Left cardiac atrium (tissue), 4 donors: ENCODE measurements at places on chromosomes 2 and 18. TPM values are rescaled to one million over a fixed set of nuclear protein-coding genes. Genes with fewer than 3 reads are reported as not detected.
A peak's percentile ranks its signal among the peaks of the same experiment; 100 is the strongest.

DNA sequence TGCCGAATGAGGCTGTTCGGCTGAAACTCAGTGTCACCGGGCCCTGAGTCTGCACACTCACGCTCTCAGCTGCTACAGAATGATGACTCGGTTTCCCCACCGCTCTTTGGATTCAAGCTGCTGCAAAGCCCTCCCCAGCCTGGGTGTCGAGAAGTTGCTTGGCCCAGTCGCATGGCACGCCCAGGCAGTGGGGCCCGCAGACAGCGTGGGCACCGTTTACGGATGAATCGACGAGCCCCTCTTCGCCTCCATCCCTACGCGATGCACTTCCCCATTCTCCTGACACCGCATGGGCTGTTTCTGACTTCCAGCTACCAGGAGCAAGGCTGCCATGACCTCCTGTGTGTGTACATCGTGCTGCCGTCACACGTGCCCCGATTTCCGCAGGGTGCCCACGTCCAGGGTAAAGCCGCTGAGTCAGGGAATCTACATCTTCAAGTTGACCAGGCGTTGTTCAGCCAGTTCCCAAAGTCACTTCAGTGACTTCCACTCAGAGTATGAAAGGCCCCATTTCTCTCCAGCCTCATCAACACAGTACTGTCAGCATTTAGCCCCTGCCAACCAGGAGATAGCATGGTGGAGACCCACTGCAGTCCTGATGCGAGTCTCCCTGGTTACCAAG is 60.3 kb upstream of the GPC1 start:
- no peak for DNase-seq

GYPC gene
- 77.1 TPM for total RNA-seq

GRCh38 chr2:237315170-237315828 is 98.7 kb downstream of the COL6A3 start:
- DNase-seq = peak; percentile 88

- DNase-seq = no peak
Measured at GRCh38 chr2:240333985-240334384, 101.5 kb upstream of the GPC1 start.

DNA sequence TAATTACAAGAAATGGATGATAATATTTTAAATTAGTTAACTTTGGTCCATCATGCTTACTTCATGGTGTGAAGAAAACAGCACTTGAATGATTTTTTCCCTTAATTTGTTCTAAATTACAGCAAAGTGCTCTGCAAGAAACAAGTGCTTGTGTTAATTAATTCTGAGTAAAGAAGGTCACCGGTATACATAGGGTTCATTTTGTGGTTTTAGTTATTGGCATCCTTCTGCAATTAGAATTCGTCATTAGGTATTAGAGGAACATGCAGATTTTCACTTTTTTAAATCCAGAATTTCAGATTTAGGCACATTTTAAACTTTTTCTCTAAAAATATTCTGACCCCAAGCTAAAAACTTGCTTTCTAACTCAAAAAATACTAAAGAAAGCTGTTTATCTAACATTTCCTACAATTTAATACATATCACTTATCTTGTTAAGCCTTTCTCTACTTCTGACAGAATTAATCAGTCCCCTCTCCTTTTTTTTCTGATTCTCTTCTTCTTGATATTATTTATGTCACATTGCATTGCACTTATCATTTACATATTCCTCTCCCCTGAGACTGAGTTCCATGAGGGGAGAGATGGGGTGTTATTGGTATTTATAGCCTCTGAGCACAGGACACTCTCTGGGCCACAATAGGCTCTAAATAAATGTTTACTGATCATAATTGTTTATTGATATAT is 129.2 kb downstream of the PLA2R1 start:
- DNase-seq = no peak

DCDC2C gene
- total RNA-seq = not detected

DNA sequence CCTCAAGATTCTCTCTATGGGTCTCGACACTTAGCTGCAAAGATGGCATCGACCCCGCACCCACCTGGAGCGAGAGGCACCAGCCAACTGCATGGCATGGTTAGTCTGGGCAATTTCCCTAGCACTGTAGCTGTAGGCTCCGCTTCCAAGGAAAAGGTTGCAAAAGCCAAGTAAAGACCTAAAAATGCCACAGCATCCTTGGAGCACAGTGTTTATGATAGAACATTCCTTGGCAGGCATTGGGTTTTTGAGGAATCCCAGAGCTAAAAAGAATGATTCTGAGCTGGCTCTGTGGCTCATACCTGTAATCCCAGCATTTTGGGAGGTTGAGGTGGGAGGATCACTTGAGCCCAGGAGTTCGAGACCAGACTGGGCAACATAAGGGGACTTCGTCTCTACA is 22.9 kb downstream of the QPCT start:
- no peak for DNase-seq

RIOK3 gene
- 49.1 TPM for total RNA-seq

DNA sequence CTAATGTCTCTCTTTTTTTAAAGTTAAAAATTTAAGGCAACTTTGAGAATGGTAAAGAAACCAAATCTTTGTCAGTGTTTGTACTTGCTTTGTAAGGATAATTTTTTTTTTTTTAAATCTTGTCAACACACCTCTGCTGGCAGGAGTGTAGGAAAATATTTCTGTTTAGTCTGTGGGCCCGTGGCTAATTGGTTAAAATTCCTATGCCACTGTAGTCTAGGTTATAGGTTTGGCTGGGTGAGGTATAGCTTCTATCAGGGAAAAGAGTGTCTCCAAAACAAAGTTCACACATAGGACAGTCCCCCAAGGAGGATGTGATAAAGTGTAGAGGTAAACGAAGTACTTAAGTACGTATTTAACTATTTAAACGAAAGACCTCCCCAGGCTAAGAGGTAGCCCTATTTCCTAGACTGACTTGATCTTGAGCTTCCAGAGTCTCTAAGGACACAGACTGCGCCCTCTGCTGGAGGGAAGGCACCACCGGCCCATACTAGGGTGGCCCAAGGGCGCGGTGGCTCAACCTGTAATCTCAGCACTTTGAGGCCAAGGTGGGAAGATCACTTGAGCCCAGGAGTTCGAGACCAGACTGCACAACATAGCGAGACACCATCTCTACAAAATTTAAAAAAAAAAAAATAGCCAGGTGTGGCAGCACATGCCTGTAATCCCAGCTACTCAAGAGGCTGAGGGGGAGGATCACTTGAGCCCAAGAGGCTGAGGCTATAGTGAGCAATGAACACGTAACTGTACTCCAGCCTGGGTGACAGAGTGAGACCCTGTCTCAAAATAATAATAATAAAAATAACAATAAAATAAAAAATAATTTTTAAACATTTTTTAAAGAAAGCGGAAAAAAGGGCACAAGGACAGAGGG is 8.9 kb downstream of the TEX44 start:
- DNase-seq = peak; percentile 88

DOK6 gene
- total RNA-seq = 11.2 TPM

GPR75 gene
- 1.3 TPM for total RNA-seq

MRO gene
- 5.1 TPM for total RNA-seq

GRCh38 chr2:109435901-109436598 is 177.7 kb downstream of the SEPTIN10 start:
- DNase-seq = peak; percentile 79

DNA sequence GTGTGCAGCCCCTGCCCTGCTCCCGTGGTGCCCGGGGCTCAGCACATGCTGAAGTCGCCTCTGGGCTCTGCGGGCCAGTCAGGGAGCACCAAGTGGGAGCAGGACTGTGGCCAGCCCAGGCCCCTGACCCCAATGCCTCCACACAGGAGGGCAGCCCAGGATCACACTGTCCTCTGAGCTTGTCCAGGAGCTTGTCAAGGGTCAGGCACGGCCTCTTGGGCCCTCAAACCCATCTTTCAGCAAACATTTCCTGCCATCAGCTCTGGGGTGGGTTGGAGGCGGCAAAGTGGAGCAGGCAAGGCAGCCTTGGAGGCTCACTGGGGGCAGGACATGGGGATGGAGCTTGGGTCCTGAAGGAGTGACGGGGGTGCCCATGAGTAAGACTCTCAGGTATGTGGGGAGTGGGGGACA is 10.3 kb downstream of the SNED1 start:
- DNase-seq = no peak

DNA sequence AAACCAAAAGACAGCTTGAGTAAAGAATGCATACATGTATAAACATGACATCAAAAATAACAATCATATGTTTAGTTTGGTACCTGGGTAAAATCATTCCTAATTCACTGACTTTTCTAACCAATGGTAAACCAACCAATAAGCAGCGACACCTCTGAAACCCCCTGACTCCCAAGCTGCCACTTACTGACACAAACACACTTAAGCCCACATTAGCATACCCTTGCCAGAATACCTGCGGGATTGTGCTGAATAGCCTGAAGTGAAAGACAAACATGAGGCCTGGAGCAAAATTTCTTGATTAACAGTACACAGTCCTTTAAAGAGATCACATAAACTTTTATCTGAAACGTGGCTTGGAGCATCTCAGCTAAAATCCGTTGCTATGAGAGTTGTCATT is 902.9 kb downstream of the TMEM182 start:
- no peak for DNase-seq

- no peak for DNase-seq
Measured at GRCh38 chr18:79738581-79739439, 58.9 kb upstream of the KCNG2 start.

CROCC2 gene
- not detected for total RNA-seq

DNA sequence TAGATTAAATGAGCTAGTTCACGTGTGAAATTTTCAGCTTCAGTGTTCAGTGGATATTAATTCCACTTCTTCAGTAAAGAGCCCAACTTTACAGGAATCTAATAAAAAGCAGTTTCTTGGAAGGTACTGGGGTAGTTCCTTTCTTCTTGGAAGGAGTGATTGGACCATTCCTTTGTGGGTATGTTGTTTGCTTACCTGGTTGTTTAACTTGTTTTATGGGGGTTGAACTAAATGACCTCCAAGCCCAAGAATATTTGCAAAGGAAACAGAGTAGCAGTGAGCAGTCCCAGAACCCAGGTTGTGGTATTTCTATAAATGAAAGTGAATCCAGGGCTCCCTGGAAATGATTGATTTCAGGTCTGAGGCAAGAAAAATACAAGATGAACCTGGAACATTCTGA is 31.4 kb downstream of the KCNJ13 start:
- no peak for DNase-seq

GRCh38 chr18:70826571-70826970 is 537.7 kb downstream of the SOCS6 start:
- DNase-seq = no peak

SKA1 gene
- total RNA-seq = 0.21 TPM
